Left lobe of liver (tissue), 2 donors: ENCODE measurements at places on chromosomes 3 and 15.

GRCh38 chr15:38894243-38894948 is 329.8 kb upstream of the RASGRP1 start:
- DNase-seq = no peak

DNA sequence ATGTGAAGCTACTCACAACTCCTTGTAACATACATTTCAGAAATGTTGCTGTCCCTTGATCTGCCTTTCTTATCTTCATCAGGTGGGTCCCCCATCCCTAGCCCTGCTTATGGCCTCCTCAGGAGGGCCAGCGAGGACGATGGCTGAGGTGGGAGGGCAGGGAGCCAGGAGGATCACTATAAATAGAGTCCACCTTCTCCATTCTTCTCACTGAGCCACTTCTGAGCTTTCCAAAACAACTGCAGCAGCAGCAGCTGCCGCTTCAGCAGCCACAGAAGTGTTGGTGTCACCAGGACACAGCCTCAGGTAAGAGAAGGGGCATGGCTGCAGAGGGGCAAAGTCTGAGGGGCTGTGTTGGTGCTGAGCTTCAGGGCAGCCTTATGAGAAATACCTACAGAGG is 53.5 kb downstream of the ANAPC13 start:
- DNase-seq = no peak

GRCh38 chr3:170641510-170642236 is 55.8 kb upstream of the SLC7A14 start:
- no peak for DNase-seq

- no peak for DNase-seq
Observed at GRCh38 chr3:174858353-174858752, 781 bp upstream of the NAALADL2 start.

- DNase-seq = no peak
Observed at GRCh38 chr3:159951540-159951939, 37.1 kb upstream of the IL12A start.

- no peak for DNase-seq
Observed at GRCh38 chr3:122661633-122662032, 19.0 kb upstream of the PARP14 start.
